ENCODE measurements at places on chromosomes 2 and 18.
A peak's percentile ranks its signal among the peaks of the same experiment; 100 is the strongest.

GRCh38 chr2:232204457-232204931, 174.1 kb upstream of the ALPP start:
- DNase-seq: no peak

DNA sequence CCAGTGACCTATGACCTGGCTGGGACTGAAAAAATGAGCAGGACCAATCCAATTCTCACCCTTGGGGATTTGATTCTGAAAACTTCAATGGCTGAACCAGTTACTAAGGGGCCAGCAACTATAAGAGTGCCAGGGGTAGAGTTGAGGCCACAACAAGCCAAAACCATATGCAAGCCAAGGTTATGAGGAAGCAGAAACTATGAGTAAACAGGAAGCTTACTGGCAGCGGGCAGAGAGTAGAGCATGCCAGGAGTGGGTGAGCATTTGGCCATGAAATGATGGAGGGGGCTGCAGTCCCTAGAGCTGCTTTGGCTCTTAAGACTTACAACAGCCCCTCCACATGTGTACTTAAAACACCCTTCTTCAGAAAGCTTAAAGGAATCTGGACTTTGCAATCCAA, 82.4 kb downstream of the RBMS1 start:
- DNase-seq: no peak

DNA sequence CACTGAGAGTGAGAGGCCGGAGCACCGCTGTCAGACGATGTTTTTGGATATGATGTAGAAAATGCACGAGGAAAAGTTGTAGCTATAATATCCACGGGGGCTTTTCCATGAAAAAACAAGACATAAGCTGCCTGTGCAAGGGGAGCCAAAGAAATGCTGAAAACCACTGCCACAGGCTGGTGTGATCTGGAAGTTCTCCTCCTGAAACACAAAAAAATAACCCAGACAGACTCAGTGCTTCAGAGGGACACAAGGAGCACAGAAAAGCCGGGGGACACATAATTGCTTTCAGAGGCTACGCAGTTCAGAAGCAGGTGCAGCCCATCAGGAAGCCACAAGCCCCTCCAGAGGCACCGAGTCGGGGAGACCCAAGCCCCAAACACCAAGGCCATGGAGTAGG, 98.2 kb downstream of the ZNF516 start:
- no peak for DNase-seq

DNA sequence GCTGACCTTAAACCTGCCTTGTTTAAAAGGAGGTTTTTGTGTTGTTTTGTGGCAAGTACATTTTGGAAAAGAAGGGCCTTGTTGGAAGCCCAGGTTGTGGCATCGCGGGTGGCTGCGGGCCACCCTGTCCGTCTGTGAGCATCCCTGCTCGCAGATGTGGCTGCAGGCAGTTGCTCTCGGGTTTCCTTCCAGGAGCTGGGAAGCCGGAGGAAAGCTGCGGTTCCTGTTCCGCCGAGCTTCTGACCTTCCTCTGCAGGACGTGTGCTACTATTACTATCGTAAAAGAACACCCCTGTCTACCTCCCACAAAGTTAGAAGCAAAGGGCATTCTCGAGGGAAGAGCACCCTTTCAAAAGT, 766 bp downstream of the MFF start:
- no peak for DNase-seq

- DNase-seq: no peak
These were observed 3.1 kb downstream of the STK39 start for GRCh38 chr2:168244318-168244717.

DNA sequence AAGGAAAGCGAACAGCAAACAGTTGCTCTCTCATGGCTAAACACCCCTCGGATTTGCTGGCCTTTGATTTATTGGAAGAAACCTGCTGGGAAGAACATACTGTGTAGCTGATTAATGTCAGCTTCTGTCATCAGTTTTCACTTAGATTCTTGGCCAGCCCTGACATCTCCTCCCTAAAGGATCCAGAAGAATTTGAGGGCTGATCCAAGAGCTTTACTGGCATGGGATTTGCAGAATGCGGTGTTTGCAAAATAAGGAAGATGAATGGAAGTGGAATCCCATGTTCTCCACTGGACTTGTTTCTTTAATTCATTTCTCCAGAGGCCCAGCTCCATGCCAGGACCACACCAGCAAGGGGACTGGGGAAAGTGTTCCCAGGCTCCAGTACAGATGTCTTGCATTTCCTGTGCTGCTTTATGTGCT, 80.5 kb downstream of the RDH14 start:
- no peak for DNase-seq

DNA sequence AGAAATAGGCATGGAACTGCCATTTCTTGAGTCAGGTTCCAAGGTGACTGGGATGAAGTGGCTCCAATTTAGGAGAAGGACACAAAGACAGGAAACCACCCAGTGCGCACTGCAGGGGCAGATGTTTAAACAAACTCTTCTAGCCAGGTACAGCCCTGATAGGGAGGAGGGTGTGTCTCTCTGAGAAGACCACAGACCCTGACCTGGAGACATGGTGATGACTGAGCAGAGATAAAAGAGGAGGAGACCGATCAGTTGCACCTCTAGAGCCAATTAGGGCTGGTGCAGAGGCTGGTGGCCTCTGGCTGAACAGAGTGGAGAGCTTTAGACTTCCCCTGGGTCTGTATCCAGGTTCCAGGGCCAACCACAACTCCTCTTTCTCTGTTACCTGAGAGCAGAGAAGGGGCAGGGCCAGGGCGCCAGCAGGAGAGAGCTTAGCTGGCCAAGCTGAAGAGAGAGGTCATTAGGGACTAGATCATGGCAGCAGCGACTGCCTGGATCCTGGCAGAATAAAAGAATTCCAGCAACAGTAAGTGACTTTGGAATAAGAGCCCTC, 5.4 kb upstream of the SPOPL start:
- no peak for DNase-seq

DNA sequence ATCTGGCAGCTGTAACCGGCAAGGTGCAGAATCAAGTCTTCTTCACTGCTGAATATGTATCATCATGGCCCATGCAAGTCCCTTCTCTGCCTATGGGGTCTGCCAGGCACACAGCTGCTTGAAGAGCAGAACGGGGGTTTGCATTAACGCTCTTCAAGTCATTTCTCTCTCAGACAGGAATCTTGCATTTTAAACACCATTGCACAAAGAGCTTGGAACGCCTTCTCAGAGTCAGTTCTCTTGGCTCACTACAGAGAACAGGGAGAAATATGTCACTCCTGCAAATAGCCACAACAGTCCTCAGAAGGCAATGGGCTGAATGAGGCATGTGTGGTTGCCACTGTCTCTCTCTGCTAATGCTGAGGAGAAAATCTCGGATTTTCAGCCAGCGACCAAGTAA, 2173.5 kb upstream of the PIK3C3 start:
- DNase-seq: no peak

DNA sequence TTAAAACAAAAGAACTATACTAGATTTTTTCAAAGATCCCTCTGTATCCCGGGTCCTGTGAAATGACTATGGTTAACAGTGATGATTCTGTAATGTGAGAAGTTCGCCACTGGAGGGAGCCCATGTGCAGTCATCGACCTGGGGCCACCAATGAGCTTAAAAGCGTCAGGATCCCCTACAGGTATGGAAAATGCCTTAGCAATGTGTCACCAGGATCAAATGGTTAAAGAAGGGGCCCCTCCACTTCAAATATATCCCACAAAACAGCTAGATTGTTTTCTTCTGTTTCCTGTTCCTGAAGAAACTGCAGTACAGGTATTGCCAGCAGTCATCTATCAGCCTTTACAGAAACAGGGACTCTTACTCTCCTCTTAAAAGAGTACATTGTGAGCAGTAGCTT, 15.3 kb downstream of the CHRNA1 start:
- peak; percentile 76 for DNase-seq

DNA sequence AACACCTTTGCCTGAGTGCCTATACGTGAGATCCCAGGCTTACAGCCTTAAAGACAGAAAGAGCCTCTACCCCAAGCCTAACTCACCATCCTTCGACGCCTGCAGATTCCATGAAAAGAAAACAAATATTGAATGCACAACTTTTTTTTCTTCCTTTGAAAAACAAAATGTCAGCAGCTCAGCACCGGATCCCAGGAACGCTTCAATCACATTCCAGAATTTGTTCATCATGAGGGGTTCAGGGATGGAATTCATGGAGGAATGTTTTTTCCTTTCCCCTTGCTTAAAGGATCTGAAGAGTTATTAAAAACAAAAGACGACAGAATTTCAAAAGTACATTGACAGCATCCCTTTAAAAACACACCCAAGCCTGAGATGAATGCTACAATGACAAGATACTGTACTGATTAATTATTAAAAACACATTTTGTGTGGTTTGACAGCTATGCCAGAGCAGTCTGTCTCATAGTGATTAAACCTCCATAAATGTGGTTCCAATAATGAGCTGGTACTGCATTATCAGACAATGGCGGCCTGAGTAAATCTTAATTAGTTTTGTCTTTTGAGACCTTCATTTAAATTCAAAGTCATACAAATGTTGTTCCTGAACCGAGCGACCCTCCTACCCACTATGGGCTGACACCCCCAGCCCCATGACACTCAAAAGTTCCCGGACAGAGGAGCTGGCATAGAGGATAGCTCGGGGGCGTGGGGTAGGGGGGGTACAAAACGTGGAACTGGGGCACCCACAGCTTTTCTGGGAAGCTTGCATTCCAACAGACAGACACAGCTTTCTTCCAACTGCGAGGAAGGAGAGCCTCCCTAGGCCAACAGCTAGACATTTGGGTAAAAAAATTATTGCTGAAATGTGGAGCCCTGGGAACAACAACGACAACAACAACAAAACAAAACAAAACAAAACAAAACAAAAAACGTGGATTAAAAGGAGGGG, 227.5 kb downstream of the TTC32 start:
- DNase-seq: no peak

DNA sequence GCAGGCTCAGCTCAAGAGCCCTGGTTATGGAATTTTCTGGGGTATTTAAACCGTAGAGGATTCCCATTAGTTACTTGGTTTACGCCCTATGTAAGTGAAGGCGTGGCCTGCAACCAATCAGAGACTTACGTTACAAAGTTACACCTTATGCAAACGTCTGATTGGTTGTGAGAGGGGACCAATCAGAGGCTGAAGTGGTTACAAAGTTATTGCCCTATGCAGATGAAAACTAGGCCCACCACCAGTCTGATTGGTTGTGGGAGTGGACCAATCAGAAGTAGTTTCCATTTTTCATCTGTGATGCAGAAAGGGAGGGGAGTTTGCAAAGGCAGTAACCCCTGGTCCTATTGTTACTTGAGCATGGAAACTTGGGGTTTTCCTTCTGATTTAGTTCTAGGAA, 49.1 kb downstream of the DLGAP1 start:
- DNase-seq: no peak
